ENCODE measurements at places on chromosomes 3 and 15.

GRCh38 chr3:124529826-124530571, 200.3 kb upstream of the UMPS start:
- DNase-seq, result peak; percentile 51

GRCh38 chr3:116473602-116474001, 28.3 kb upstream of the LSAMP start:
- DNase-seq, result no peak

DNA sequence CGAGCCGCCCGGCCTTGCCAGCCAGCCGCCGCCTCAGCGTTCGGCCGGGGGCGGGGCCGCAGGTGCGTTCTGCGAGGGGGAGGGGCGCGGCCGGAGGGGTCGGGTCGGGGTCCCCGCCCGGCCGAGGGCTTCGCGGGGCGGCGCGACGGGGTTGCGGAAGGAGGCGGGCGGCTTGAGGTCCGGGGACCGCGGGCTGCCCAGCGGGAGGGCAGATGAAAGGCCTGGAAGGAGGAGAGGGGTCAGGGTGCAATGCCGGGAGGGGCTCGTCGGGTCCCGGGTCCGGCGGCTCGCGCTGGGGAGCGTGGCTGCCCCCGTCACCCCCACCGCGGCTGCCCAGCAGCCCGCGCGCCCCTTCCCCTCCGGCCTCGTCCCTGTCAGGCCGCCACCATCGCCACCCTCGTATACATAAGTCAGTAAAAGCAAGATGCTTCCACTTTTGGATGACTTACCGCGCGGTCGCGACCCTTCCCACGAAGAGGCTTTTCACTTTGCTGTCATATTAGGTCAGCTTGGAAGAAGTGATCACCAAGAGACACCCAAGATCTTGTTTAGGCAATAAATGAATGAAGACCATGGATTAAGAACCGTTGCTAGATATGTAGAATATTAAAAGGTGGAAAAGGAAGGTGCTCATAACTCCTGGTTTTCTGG, 620 bp upstream of the ANP32A start:
- no peak for DNase-seq

- DNase-seq, result peak; percentile 83
Measured at GRCh38 chr15:67542420-67543347, at the start of gene MAP2K5. TSS of gene MAP2K5 (plus strand) at chr15:67542703. CDS start at chr15:67543336, 633 bp downstream.

GRCh38 chr3:1087066-1087560, 5.7 kb upstream of the CNTN6 start:
- no peak for DNase-seq

GRCh38 chr3:145820170-145820569, 340.8 kb downstream of the PLOD2 start:
- no peak for DNase-seq
